ENCODE measurements at places on chromosomes 2 and 18. TPM values are rescaled to one million over a fixed set of nuclear protein-coding genes. Genes with fewer than 3 reads are reported as not detected.

GRCh38 chr18:75222407-75222806 is 11.8 kb downstream of the TSHZ1 start:
- H3K27ac ChIP-seq: no peak overlapping the region
- DNase-seq: no peak

DNA sequence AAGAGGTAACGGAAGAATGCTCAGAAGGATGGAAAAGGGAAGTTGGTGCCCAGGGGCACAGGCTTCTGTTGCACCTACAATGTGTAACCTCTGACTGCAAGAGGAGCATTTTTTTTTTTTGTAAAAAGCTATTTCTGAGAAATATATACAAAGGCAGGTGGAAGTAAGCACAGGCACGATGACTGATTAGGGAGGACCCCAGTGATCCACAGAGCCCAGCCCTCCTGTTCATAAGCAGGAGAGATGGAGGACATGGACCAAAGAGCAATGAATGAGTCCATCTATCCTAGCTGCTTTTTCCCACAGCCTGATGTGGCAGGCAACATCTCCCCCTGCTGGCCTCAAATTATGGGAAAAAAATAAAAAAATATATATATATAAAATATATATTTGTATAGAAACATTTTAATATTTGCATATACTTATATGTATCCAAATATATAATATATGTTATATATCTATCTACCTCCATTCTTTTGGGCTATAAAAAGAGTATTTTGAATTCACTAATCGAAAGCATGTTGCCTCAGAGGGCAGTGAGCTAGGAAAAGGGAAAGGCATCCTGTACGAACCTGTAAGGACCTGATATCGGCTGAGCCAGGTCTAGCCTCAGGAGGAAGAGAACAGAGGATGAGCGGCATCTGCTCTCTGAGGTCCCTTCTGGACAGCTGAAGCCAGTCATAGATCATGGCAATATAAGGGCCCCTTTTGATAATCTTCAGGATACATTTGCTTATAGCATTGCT is 166.0 kb upstream of the STK17B start:
- H3K27me3 ChIP-seq: no peaks in the 10 kb centered on the region

DNA sequence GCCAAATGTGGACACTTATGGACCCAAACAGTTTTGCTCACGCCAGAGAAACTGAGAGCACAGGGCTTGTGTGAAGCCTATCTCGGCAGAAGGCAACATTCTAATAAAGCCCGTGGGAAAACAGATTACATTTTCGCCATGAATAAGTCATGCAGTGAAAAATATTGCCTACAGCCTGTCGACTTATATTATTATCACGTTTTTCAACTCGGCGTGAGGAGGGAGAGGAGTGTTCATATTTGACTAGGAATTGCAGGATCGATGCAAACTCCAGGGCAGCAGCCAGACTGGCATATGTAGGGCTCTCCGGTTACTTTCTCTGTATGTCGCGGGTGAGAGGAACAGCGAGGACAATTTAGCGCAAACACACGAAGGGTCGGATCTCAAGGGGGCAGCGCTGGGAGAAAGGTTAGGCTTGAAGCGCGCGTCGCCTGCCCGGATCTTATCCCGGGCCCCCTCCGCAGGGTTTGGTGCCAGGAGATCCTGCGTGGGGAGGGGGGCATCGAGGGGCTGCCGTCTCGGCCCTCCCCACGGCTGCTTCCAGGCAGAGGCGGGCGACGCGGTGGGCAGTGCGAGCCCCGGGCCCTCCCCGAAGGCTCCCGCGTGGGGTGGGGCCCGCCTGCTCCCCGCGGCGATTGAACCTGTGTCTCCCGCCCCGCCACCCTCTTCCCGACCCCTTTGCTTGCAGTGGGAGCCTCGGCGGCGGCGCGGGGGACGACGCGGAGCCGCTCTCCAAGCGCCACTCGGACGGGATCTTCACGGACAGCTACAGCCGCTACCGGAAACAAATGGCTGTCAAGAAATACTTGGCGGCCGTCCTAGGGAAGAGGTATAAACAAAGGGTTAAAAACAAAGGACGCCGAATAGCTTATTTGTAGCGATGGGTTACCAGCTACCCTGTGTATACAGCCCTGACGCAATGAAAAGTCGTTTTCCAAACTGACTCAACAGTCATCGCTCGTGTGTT is 4.4 kb downstream of the ADCYAP1 start:
- DNase-seq: no peak
- no peaks in the 10 kb centered on the region for H3K36me3 ChIP-seq
- no peak overlapping the region for H3K4me3 ChIP-seq
- peaks cover 54% of the 10 kb centered on the region for H3K27me3 ChIP-seq
- H3K4me1 ChIP-seq: no peaks in the 10 kb centered on the region

DNA sequence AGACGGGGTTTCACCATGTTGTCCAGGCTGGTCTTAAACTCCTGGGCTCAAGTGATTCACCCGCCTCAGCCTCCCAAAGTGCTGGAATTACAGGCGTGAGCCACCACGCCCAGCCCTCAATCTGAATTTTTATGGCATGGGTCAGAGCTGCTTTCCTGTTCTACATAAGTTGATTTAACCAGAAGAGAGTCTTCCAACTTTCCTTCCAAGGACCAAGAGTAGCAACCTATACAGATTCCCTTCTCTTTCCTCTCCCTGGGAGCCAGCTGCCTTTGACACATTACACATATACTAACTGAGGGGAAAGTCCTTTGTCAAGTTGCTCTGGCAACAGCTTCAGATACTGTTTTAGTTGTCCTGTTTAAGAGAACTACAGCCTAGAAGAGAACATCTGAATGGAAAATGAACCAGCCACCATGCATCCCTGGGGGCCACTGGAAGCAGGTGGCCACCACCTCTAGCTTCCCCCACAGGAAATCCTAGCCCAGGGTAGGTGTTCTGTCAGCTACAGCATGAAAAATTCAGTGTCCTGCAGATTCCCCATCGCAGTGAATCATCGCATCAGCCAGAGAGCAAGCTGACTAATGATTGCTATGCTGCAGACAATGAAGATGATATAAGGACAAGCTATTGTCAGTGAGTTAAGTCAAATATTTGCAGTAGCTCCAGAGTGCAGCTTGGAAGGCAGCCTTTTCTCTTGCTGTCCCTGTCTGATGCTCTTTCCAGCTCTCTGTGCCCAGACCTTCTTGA is 62.9 kb downstream of the POMC start:
- no peaks in the 10 kb centered on the region for H3K36me3 ChIP-seq
- H3K4me3 ChIP-seq: no peak overlapping the region
- H3K4me1 ChIP-seq: no peaks in the 10 kb centered on the region
- no peak overlapping the region for H3K27ac ChIP-seq
- no peak for DNase-seq

GRCh38 chr2:197293252-197294007 is 17.1 kb downstream of the ANKRD44 start:
- no peak for DNase-seq
- no peaks in the 10 kb centered on the region for H3K36me3 ChIP-seq
- no peaks in the 10 kb centered on the region for H3K4me1 ChIP-seq
- no peaks in the 10 kb centered on the region for H3K27me3 ChIP-seq
- H3K27ac ChIP-seq: peak overlapping the region; percentile 31

DNA sequence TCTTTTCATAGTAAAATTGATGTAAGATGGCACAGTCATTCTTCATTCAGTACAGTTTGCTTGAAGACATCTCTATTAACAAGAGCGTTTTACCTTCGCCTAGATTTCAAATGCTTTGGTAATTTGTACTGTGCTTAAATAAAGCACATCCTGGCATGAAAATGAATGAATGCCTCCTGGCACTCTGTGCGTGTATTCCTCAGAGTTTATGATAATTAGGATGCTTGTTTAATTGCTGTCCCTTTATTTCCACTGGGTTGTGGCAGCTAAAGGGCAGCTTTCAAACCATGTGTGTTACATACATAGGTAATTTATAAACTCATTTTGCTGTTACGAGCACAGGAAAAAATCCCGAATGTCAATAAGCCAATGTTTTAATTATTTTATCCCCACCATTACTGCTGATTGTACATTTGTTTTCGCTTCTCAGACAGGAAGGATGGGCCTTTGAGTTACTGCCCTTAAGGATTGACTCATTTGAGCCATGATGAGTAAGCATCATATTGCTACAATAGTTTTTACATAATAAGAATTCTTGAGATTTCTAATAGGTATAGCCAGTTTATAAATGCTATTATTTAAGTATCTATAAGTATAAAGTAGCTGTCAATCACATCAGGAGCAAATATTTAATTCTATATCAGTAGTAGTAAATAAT is 516.5 kb downstream of the XIRP2 start:
- H3K27ac ChIP-seq: no peak overlapping the region
- no peaks in the 10 kb centered on the region for H3K4me1 ChIP-seq
- no peaks in the 10 kb centered on the region for H3K27me3 ChIP-seq
- no peak for DNase-seq

DNA sequence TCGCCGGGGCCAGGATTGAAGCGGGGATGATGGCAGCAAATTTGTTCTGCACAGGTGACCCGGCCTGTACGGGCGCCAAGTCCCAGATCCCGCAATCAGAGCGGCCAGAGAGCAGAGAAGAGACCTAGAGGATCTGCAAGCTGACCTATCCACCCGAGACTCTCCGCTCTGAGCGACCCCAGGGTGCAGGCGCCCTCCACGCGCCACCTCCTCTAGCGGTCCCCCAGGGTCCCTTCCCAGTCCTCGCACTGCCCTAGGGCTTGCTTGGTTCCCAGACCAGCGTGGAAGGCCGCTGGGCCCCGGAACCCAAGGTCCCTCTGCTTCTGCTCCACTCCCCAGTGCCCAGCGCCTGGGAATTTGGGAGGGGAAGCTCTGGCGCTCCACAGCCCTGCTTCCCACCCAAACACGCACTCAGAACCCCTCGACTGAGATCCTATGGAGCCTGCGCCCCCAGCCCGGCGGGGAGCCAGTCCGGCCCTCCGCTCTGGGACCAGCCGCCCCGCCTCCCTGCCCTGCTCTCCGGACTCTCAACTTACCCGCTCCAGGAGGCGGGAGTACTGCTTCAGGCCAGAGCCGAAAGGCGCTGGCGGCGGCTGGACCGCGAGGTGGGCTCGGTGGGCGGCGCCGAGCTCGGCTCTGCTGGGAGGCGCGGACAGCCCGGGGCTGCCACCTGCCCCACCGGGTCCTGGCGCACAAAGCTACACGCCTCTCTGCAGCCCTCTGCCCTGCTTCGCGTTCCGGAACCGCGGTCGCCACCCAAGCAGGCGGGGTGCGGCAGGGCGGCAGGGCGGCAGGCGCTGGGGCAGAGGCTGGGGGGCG is 3.0 kb upstream of the SIX3 start:
- H3K27ac ChIP-seq: no peak overlapping the region
- H3K4me1 ChIP-seq: peaks cover 4% of the 10 kb centered on the region
- no peaks in the 10 kb centered on the region for H3K36me3 ChIP-seq
- peaks cover 95% of the 10 kb centered on the region for H3K27me3 ChIP-seq
- no peak for DNase-seq
- peak overlapping the region; percentile 25 for H3K4me3 ChIP-seq

LOXHD1 gene
- total RNA-seq: not detected

MYO7B gene
- total RNA-seq: 159 TPM

Measured in colonic mucosa (tissue), 4 donors.